ENCODE measurements at places on chromosomes 12 and 14.

GRCh38 chr12:31876568-31877424 lies 82.4 kb upstream of the RESF1 start:
- DNase-seq: no peak

- DNase-seq: no peak
Measured at GRCh38 chr12:120225852-120226640, 25.1 kb upstream of the RPLP0 start.

- DNase-seq: no peak
Measured at GRCh38 chr12:117313926-117314325, 47.5 kb downstream of the NOS1 start.

- peak; percentile 53 for DNase-seq
Measured at GRCh38 chr14:74634481-74634880, 22.4 kb upstream of the LTBP2 start.

- DNase-seq: no peak
Measured at GRCh38 chr12:18895946-18896345, 158.0 kb downstream of the CAPZA3 start.

- no peak for DNase-seq
Measured at GRCh38 chr12:50188875-50189575, 21.9 kb upstream of the CERS5 start.

- peak; percentile 65 for DNase-seq
Measured at GRCh38 chr12:39441963-39442830, 723 bp downstream of the KIF21A start.

- peak; percentile 5 for DNase-seq
Measured at GRCh38 chr14:29262979-29263378, 496.4 kb downstream of the FOXG1 start.

DNA sequence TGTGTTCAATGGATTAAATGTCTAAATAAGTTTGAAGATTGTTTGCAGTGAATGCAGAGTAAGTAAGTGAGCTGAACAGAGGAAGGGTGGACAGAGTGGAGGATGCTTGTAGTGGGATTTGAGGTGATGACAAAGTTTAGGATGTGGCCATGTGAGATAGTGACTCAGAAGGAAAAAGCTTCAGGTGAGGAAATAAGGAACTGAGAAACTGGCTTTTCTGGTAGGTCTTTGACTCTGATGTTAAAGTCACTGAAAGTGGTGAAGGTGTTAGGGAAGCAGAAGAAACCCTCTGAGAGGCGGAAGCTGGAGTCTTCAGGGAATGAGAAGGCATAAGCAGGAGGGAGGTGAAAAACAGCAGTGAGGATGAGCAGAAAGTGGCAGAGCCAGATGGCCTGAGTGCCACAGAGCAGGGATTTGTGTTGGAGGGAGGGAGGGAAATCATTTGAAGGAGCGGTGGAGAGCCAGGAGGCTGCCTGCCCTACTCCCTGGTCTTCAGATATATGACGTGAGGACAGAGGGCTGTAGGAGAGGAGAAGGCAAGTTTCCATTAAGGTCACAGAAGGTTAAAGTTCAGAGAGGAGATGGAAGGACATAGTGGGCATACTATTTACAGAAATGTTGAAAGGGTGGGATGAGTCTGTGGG lies 24.8 kb downstream of the RGS6 start:
- DNase-seq: no peak

DNA sequence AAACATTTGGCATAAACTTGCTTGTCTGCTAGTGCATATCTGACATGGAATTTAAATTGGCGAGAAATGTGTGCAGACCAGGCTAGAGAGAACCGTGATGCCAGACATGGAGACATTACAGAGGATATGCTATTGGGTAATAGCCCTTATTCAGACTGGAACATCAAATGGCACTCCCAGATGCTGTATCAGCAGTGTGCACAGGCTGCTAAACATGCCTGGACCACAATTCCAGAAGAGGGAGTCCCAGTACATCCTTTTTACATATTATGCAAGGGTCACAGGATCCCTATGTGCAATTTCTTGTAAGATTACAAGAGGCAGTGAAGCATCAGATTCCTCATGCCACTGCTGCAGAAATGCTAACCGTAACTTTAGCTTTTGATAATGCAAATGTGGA lies 354.5 kb upstream of the FOXG1 start:
- no peak for DNase-seq

DNA sequence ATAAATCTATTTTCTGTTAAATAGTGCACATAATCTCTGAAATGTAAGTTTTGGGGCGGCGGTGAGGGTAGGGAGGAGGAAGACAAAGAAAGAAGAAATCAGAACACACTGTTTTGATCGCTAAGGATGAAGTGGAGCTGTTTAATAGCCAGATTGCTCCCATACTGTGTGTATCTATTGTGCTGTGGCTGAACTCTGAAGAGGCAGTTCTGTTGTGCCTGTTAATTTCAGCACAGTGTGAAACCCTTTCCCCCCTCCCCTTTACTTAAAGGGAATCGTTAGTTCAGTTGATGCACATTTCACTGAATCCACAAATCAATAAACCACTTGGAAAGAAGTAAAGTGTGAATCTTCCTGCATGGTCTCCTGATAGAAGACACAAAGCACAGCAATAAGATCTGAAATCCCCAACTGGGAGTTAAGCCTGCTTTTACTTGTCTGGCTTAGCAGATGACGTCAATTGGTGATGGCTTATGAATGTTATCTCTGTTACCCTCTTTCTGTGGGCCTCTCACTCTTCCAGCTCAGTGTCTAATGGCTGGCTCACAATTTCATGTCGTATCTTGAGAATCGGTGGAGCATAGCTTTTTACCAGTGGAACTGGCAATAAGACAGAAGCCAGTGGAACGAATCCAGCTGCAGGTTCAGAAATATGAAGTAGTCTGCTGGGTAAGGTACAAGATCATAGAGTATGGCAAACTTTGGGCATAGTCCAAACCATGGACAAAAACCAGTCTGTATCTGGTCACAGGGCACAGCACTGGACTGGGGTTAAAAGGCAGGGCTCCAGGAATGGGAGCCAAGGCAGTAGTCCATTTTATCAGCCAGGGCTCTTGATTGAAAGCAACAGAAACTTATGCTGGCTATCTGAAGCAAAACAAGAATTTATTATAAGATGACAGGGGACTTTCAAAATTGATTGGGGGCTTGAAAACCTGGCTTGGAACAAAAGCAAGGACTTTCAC lies 413.5 kb upstream of the SEL1L start:
- DNase-seq: peak; percentile 68

- peak; percentile 52 for DNase-seq
Measured at GRCh38 chr12:130633771-130634170, 82.3 kb downstream of the RIMBP2 start.

- no peak for DNase-seq
Measured at GRCh38 chr14:30855345-30856037, 18.9 kb upstream of the COCH start.

DNA sequence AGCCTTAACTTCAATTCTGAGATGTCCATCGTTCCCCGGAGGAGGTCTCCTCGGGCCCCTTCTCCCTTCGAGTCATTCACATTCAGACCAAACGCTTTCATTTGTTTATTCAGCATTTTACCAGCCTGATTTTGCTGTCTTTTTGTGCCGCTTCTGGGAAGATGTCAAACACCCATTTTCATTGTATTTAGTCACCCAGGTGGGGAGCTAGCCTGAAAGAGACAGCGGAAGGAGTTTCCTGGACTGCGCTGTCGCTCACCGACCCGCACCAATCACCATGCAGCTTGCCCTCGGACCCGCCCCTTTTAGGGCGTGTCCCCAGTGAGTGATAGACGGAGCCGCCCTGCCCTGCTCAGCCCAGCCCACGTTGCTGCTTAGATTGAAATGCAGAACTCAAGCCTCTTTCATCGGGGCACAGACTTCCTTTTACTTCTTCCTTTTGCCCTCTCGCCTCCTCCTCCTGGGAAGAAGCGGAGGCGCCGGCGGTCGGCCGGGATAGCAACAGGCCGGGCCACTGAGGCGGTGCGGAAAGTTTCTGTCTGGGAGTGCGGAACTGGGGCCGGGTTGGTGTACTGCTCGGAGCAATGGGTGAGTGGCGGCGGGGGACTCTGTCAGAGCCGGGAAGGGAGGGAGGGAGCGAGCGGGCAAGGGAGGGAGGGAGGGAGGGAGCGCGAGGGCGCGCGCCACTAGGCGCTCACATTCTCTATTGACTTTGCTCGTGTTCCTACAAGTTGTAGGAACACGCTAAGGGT lies at the start of gene PAX9:
Gene PAX9 (plus strand): TSS at position 355 of the 752 bp plus-strand sequence. CDS start 230 bp downstream, at position 585.
- peak; percentile 83 for DNase-seq

DNA sequence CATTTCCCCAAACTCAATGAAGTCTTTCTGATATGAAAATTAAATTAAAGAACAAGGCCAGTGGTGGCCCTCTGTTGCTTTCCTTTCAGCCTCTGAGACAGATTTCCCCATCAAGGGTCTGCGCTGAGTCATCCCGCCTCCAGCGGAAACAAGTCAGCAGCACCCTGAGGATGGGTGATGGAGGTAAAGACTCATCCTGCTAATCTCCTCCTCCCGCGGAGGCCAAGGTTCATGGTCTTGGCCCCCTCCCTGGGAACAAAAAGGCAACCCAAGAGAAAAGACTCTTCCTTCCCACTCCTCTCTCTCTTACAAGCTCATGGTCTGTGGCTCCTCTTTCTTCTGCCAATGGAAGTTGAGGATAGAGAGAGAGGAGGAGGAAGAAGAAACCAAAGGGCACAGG lies 9.0 kb upstream of the NUMB start:
- DNase-seq: no peak

DNA sequence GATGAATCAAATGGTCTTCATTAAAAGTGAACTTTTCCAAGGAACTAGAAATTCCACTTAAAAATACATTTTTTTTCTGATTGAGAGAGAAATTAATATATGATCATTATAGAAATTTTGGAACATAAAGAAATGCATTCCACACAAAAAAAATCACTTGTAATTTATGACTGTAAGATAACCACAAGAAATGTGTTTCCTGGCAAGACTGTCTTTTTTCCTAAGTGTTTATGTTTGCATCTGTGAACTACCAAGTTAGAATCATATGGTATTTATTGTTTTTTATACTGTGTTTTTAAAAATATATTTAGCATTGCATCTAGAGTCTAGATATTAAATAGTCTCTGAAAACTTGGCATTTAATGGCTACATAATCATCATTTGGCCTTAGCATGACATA lies 726.8 kb downstream of the BCL11B start:
- DNase-seq: no peak

DNA sequence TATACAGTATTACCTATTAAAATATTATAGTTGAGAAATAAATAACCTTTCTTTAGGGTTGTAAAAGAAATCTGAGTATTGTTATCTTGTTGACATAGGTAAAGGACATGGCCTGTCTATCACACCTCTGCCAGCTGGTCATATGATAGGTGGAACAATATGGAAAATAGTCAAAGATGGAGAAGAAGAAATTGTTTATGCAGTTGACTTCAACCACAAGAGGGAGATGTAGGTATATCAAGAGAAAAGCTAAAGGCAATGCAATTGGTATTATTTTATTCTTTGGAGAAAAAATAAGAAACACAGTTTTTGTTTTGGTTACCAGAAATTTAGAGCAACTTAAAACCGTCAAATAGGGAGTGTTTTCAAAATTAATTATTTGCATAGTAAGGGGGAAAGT lies 13.5 kb downstream of the CPSF2 start:
- DNase-seq: peak; percentile 52

Measured in astrocyte of the hippocampus (primary cell).